ENCODE measurements at places on chromosomes 2 and 18. TPM values are rescaled to one million over a fixed set of nuclear protein-coding genes. Genes with fewer than 3 reads are reported as not detected.
A peak's percentile ranks its signal among the peaks of the same experiment; 100 is the strongest.

The IL1R1 gene
- 0.86 TPM for total RNA-seq

The RGPD3 gene
- not detected for total RNA-seq

The EVA1A gene
- total RNA-seq, result not detected

The SCN3A gene
- total RNA-seq, result not detected

- no peak overlapping the region for H3K27ac ChIP-seq
- no peaks in the 10 kb centered on the region for H3K4me1 ChIP-seq
- no peak for DNase-seq
- H3K36me3 ChIP-seq, result no peaks in the 10 kb centered on the region
These were observed 37.9 kb upstream of the EVA1A start for GRCh38 chr2:75598589-75599155.

- H3K27ac ChIP-seq, result no peak overlapping the region
- peaks cover 4% of the 10 kb centered on the region for H3K4me1 ChIP-seq
- no peak for DNase-seq
- no peaks in the 10 kb centered on the region for H3K36me3 ChIP-seq
- H3K4me3 ChIP-seq, result no peak overlapping the region
These were observed 61.8 kb upstream of the ZC3H15 start for GRCh38 chr2:186424265-186424664.

The GATA6 gene
- not detected for total RNA-seq

DNA sequence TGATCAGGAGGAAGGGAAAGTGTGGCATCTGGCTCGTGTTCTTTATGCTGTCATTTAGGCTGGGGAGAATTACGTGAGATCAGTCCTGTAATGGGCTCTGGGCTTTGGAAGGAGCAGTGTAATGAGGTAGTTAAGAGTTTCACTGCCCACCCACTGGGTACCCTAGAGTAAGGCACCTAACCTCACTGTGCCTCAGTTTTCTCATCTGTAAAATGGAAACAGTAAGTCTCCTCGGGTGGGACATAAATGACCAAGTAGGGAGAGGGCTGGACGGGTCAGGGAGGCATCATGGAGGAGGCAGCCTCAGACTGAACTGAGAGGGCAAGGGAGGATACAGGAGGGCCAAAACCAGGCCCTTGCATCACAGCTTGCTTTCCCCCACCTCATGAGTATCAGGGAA lies 97.3 kb upstream of the MCFD2 start:
- no peaks in the 10 kb centered on the region for H3K4me1 ChIP-seq
- no peaks in the 10 kb centered on the region for H3K27me3 ChIP-seq
- H3K36me3 ChIP-seq, result no peaks in the 10 kb centered on the region
- H3K4me3 ChIP-seq, result no peak overlapping the region

The HOXD11 gene
- total RNA-seq, result not detected

DNA sequence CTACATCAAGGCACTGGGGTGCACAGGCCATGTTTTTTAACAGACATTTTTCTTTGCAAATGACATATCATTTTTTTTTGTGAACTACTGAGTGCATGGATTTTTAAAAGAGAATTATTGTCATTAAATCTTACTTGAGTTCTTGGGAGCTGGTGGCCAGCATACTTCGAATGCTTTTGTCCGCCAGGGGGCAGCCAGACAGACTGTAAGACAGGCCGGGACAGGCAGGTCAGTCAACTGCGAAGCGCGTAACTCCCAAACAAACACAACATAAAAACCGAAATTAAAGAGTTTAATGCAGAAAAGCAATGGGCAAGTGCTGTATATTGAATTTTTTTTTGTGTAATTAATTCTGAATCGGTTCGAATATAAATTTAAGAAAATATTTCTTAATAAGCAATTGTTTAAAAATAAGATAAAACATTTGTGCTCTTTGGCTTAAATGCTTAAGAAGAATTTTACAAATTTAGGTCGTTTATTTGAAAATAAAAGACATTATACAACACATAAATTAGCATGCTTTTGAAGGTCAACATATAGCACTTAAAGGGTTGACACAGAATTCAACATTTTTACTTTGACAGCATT lies 142.2 kb upstream of the PXDN start:
- H3K4me3 ChIP-seq, result no peak overlapping the region
- no peaks in the 10 kb centered on the region for H3K36me3 ChIP-seq

DNA sequence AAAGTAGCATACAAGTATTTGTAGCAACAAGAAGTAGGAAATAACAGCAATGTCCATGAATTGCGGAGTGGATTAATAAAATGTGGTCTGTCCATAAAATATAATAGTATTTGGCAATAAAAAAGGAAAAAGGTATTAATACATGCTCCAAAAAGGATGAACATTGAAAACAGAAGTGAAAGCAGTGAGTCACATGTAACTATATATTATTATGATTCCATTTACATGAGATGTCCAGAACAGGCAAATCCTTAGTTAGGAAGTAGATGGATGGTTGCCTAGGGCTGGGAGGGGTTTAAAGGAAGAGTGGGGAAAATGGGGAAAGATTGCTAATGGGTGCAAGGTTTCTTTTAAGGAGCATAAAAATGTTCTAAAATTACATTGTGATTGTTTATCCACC lies 44.5 kb downstream of the CCDC74A start:
- peaks cover 26% of the 10 kb centered on the region for H3K27me3 ChIP-seq
- no peak for DNase-seq
- no peak overlapping the region for H3K4me3 ChIP-seq
- H3K4me1 ChIP-seq, result no peaks in the 10 kb centered on the region

DNA sequence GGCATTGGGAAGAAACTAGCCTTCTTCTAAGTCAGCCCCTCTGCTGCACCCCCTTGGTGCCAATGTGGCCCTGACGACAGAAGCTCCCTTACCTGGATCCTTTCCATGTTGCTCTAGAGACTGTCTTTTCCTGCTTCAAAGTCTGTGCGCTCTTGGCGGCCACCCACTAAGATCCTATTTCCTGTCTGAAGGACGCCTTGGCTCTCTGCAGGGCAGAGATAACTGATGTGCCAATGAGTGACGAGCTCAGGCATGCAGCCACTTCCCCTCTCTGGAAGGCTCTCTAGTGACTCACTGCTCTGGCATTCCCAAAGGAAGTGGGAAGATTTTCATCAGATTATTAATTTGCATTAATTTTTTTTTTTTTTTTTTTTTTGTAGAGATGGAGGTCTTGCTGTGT lies 273.5 kb downstream of the CDH20 start:
- no peak overlapping the region for H3K27ac ChIP-seq
- H3K36me3 ChIP-seq, result no peaks in the 10 kb centered on the region
- H3K4me1 ChIP-seq, result no peaks in the 10 kb centered on the region
- no peak for DNase-seq

The ACMSD gene
- total RNA-seq, result not detected

GRCh38 chr18:36714476-36714875 lies 114.3 kb downstream of the TPGS2 start:
- H3K27me3 ChIP-seq, result peaks cover 14% of the 10 kb centered on the region
- H3K4me1 ChIP-seq, result no peaks in the 10 kb centered on the region
- DNase-seq, result no peak
- no peaks in the 10 kb centered on the region for H3K36me3 ChIP-seq
- H3K27ac ChIP-seq, result no peak overlapping the region
- H3K4me3 ChIP-seq, result no peak overlapping the region

- H3K36me3 ChIP-seq, result peaks cover 13% of the 10 kb centered on the region
- H3K4me3 ChIP-seq, result no peak overlapping the region
- no peak for DNase-seq
- H3K27me3 ChIP-seq, result no peaks in the 10 kb centered on the region
- peak overlapping the region; percentile 73 for H3K27ac ChIP-seq
These were observed 96.7 kb downstream of the ARHGAP15 start for GRCh38 chr2:143225931-143226330.

- H3K4me3 ChIP-seq, result no peak overlapping the region
- no peaks in the 10 kb centered on the region for H3K36me3 ChIP-seq
- H3K27me3 ChIP-seq, result no peaks in the 10 kb centered on the region
- peaks cover 44% of the 10 kb centered on the region for H3K4me1 ChIP-seq
- H3K27ac ChIP-seq, result peak overlapping the region; percentile 67
These were observed 41.4 kb downstream of the DGKD start for GRCh38 chr2:233395687-233396086.

- DNase-seq, result no peak
- H3K27ac ChIP-seq, result no peak overlapping the region
- H3K4me1 ChIP-seq, result peaks cover 7% of the 10 kb centered on the region
- no peaks in the 10 kb centered on the region for H3K27me3 ChIP-seq
- H3K4me3 ChIP-seq, result no peak overlapping the region
These were observed 35.3 kb upstream of the ANKRD44 start for GRCh38 chr2:197345846-197346370.

The MZT2A gene
- 60.5 TPM for total RNA-seq

DNA sequence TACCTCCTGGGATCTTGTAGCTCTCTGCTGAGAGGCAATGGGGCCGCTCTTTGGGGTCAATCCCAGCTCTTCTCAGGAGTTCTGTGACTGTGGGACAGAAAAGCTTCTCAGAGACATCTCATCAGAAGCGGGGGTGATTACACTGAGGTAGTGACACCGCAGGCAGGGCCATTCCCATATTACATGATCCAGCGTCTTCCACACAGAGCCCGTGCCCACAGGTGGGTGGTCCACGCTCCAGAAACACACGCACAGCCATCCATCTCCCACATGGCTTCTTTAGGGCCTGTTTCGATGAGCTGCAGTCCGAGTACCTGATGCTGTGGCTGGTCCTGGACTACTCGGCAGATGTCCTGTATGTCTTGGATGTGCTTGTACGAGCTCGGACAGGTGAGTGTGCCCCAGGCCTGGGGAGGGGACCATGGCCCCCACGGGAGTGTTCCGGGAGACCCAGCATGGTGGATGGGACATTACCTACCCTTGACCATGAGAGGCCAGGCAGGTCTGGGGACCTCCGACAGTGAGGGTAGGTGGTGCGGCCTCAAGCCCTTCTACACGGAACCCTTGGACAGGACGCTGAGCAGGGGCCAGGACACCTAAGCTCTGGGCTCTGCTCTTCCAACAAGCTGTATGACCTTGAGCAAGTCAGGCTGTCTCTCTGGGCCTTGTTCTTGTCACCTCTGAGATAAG lies 45.5 kb downstream of the CNGA3 start:
- H3K27ac ChIP-seq, result no peak overlapping the region
- H3K36me3 ChIP-seq, result no peaks in the 10 kb centered on the region
- DNase-seq, result no peak
- no peak overlapping the region for H3K4me3 ChIP-seq

GRCh38 chr2:232713505-232713904 lies 16.4 kb downstream of the GIGYF2 start:
- no peak for DNase-seq
- H3K36me3 ChIP-seq, result peaks cover under 1% of the 10 kb centered on the region
- H3K27ac ChIP-seq, result no peak overlapping the region
- H3K4me3 ChIP-seq, result no peak overlapping the region
- H3K4me1 ChIP-seq, result peaks cover 18% of the 10 kb centered on the region
- H3K27me3 ChIP-seq, result no peaks in the 10 kb centered on the region

The C2orf72 gene
- total RNA-seq, result 0.36 TPM

DNA sequence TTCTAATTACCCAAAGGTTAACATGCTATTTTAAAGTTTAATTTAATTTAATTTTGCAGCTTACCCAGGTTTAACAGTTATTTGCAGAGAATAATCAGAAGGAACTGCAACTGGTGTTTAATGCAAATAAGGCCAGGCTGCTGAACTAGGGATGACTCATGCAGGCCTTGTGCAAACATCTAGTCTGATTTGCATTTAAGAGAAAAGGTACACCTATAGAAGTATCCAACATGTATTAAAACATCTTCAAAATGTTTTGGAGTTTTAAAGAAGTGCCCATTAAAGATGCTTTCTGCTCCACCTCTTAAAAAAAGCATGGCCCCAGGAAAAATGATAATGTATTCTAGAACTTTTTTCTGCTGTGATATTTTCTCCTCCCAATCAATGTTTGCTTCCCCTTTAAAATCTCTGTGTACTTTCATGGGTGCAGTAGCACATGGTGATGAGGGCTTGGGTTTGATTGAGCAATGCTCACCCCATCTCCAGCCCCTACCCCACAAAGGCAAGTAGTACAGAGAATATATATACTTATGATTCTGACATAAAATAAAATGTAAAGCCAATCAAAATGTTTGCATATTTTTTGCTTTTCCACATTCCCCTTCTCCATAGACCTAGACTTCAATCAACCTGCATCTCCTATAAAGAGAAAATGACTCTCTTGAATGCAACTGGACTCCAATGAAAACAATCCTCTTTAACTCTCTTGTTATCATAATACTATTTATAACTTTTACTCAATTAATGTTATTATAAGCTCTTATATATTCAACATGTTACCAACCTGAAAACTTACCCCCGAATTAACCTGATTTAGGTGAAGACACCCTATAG lies 54.1 kb downstream of the ATP8B1 start:
- no peak overlapping the region for H3K4me3 ChIP-seq
- DNase-seq, result no peak
- H3K4me1 ChIP-seq, result peaks cover 4% of the 10 kb centered on the region
- no peaks in the 10 kb centered on the region for H3K27me3 ChIP-seq
- H3K27ac ChIP-seq, result no peak overlapping the region

The MC4R gene
- not detected for total RNA-seq

The FEV gene
- total RNA-seq, result not detected

The UGT1A4 gene
- total RNA-seq, result not detected

DNA sequence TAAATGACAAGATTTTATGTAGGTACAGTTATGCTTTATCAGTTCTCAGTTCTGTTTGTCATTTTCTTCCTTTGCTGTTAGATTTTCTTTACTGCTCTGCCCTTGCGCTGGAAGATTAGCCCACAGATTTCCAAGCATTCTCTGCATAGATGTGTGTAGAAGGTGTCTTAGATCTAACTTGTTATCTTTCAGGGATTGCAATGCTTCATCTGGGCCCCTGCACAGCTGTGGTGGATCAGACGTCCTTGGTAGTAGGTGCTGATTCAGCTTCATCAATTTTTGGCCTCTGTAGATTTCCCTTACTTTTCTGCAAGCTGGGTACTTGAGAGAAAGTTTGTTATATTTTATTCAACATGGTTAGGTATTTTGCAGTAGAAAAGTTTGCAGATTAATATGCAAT lies 115.3 kb upstream of the LINC00305 start:
- no peaks in the 10 kb centered on the region for H3K36me3 ChIP-seq
- no peak for DNase-seq
- no peaks in the 10 kb centered on the region for H3K27me3 ChIP-seq
- no peak overlapping the region for H3K27ac ChIP-seq
- H3K4me1 ChIP-seq, result no peaks in the 10 kb centered on the region

- H3K36me3 ChIP-seq, result no peaks in the 10 kb centered on the region
- peak overlapping the region; percentile 96 for H3K4me3 ChIP-seq
- no peak for DNase-seq
- peaks cover 30% of the 10 kb centered on the region for H3K4me1 ChIP-seq
These were observed 1.2 kb downstream of the SMYD5 start for GRCh38 chr2:73215254-73215653.
